Activated CD4-positive, alpha-beta memory T cell treated with anti-CD3 and anti-CD28 coated beads, Interleukin-2, amount 10 ng/mL, durations not matched to agents 7 days and 5 days (primary cell): ENCODE measurements at places on chromosomes 5 and 9.

DNA sequence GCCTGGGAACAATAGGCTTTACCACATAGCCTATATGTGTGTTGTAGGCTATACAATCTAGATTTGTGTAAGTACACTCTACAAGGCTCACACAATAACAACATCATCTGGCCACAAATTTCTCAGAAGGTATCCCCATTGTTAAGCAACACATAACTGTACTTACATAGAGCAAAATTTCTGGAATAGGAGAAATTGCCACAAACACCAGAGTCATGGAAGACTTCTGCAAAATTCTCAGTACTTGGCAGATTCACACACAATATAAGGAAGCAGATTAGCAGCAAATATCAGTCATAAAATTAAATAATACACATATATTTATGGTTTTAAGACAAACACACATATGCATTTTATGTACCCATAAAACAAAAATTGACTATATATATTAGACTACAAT, 16.4 kb downstream of the GNAQ start:
- DNase-seq: no peak

GRCh38 chr5:159995907-159996306, 13.0 kb upstream of the TTC1 start:
- no peak for DNase-seq

- DNase-seq: no peak
Measured at GRCh38 chr5:95673081-95673480, 9.7 kb downstream of the SPATA9 start.

DNA sequence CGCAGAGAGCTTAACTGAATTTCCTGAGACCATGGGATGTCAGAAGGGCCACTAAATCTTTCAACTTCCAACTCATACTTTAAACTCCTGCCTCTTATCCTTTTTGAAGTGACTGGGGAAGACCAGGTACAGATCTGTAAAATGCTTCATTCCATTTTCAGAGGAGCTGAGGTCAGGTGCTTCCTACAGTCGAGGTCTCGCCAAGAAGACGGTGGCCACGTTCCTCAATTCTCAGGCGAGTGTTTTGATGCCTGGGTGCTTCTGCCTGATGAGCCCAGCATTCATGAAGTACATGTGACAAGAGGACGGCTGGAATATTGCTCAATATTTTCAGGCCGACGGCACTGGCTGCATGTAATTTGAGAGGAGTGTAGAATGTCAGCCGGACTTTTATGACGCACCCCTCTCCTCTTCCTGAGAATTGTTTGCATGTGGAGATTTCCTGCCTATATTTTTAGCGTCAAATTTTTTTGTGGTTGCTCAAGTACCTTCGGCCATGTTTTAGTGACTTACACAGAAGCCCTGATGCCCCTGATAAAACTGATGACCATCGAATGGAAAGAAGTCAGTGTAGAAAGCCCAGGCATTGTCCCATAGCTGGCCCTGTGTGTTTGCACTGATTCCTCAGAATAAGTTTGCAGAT, 38.8 kb upstream of the GLRX start:
- no peak for DNase-seq

- peak; percentile 76 for DNase-seq
Measured at GRCh38 chr9:129944506-129945116, 98.4 kb downstream of the FNBP1 start.

DNA sequence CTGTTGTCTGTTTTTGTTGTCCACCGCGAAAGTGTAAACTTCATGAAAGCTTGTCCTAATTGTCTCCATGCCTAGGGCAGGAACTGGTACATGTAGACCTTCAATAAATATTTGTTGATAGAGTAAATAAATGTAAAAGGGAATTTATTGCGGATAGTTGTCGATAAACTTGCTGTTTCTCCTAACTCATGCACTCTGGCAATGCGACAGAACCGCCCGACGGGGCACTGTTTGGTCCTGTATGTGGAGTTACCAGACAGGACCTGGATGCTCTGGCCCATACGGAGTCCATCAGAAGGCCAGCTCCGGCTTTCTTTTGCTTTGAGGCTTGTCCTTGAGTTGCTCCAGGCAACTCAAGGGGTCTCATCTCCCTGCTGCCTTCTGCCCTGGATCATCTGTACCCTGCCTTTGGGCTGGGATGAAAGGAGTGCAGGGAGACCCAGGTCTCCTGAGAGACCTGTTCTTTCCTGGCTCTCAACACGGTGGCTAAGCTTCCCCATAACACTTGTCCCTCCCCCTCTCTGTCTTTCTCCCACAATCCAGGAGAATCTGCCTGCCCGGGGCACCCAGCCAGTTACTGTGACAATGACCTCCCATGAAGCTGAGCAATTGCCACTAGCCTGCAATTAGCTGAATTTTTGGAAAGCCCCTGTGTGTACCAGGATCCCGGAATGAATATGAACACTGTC, 149.5 kb upstream of the PTCH1 start:
- DNase-seq: no peak

- no peak for DNase-seq
Measured at GRCh38 chr9:89525446-89526374, 27.8 kb upstream of the SEMA4D start.

- DNase-seq: no peak
Measured at GRCh38 chr5:143374496-143375217, 28.8 kb downstream of the NR3C1 start.

DNA sequence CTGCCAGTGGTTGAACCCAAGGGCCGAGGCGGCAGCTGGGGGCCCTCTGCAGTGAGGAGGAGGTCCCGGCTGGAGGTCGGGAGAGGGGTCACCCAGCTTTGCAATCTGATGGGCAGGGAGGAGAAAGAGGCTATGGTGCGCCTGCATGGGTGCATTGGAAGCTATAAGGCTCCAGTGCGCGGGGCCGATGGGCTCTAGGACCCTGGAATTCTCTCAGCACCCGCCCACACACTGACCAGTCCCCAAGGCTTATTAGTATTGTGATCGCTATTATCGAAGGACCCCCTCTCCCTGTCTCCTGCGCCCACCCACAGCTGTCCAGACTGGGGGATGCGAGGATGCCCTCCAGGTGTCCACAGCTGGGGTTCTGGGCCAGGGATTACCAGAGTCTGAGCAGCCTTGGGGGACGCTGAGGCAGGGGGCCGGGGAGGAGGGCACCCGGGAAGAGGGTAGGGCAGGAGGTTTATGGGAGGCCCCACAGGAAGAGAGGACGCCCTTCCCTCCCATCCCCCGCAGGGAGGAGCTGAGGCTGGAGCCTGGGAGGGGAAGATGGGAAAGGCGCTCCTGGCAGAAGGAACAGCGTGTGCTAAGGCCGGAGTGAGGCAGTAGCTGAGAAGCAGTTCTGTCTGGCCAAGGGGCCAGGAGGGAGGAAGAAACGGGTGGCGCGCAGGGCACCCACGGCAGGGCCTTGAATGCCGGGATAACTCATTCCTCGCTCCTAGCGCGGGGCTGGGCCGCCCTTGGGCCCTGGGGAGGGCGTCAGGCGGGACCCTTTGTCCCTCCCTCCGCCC, 24.2 kb downstream of the C9orf50 start:
- no peak for DNase-seq

GRCh38 chr5:43981556-43981955, 378.6 kb downstream of the NNT start:
- no peak for DNase-seq

GRCh38 chr5:618450-618849, 6.3 kb downstream of the CEP72 start:
- DNase-seq: no peak

- DNase-seq: no peak
Measured at GRCh38 chr5:55234121-55234700, 803 bp upstream of the CCNO start.

DNA sequence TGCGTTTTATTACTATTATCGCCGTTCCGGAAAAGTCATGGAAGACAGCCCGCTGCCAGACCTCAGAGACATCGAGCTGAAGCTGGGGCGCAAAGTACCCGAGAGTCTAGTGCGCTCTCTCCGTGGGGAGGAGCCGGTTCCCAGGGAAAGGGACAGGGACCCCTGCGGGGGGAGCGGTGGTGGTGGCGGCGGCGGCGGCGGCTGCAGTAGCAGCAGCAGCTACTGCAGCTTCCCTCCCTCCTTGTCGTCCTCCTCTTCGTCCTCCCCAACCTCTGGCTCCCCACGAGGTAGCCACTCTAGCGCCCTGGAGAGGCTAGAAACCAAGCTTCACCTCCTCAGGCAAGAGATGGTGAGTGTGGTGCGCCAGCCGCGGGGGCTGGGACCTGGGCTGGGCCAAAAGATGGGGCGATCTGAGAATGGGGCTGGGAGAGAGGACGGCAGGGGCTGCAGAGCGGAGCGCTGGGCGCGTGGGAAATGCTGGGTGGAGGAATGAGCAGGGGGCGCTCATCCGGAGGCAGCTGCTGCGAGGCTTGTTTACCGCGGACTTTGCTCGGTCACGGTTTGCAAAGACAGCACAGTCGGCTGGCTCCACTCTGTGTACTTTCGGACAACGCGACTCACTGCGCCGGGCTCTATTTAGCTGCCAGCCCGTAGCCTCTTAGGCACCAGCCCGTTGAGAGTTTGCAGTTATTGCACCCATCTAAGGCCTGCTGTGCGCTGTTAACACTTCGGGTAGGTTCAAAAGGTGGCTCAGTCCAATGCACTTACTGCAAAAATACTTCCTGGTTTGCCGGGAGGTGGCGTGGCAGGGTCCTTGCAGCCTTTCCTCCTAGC, 1.1 kb downstream of the LURAP1L start:
- no peak for DNase-seq
